GM03348 (cell line): ENCODE measurements at places on chromosomes 3 and 15.

GRCh38 chr3:122052968-122053367 is 2.2 kb upstream of the CD86 start:
- DNase-seq = no peak

DNA sequence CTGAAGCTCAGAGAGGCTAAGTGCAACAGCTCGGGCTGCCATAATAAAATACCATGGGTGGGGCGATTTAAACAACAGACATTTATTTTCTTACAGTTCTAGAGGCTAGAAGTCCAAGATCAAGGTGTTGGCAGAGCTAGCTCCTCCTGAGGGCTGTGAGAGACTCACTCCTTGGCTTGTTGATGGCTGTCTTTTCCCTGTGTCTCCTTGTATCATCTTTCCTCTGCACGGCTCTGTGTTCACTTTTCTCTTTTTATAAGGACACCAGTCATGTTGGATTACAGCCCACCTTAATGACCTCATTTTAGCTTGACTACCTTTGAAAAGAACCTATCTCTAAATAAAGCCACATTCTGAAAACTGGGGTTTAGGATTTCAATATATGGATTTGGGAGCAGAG is 129.7 kb downstream of the RPL22L1 start:
- no peak for DNase-seq

DNA sequence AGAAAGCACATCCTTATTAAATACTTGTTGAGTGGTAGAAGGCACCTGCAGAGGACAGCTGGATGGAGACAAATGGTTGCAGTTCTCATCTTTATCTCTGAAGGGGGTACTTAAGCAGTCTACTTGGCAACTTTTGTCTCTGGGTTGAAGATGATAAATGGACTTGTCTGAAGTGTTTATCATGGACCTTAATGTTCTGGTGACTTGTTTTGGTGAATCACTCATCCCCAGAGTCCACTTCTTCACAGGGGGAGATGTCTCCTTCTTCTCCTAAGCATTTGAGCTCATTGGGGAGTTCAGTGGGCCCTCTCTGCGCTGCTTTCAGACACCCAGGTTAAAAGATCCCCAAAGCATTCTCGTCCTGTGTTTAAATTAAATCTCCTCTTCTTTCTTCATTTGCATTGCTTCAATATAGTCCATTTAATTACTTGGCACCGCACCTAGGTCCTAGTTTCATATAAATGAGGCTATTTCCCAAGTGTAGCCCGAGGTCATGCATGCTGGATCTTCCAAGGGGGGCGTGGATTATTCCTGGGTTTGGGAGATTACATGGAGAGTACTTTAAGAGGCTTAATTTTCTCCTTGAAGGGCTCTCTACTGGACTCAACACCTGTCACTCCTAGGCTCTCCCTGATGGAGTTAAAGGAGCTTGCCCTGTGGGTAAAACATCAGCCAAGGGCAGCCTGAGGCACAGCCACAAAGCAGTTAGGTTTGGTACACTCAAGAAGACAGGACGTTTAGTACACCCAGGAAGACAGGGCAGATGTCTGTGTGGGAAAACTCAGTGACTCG is 239.3 kb upstream of the C2CD4B start:
- DNase-seq = no peak

- DNase-seq = no peak
Observed at GRCh38 chr3:157948605-157949383, 157.4 kb downstream of the SHOX2 start.

DNA sequence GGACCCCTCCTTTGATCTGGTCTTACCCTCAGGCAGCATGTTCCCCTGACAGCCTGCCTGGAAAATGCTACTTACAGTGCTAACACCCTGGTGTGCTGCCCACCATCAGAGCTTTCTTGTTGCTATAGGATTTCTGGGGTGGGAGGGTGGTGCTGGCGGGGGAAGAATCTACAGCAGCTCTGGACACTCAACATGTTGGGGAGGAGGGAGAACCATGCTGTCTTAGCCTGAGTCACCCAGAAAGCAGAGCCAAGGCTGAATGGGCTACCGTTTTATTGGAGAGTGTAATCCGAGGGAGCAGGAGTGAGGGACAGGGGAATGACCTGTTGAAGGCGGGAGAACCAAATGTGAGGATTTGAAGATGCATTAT is 45.6 kb downstream of the MFSD1 start:
- DNase-seq = no peak

DNA sequence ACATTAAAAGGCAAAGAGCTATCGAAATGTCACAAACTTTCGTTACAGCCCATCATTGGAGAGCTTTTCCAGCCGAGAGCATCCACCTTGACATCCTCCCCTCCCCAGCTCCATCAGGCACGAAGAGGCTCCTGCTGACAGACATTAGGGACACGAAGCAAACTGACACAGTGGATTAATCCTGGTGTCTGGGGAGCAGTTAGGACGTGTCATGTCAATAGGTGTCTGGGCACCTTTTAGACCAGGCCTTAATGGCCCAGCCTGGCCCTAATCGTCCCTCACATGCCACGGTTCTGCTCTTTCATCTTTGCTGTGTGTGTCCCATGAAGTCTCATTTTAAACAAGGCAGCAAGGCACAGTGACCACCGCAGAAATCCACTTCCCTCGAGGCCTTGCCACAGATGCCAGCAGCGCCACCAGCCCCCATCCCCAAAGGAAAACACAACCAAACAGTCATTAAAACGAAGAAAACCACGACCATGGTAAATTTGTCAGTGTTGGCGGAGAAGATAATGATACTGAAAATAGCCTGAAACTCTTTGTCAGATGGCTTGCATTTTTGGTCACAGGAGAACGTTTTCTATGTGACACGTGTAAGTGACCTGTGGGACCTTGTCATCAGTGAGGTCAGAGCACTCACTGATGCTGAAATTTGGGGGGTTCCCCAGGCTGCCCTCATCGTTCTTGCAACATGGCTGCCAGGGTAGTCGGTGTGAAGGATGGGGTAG is 16.3 kb upstream of the PCSK6 start:
- DNase-seq = no peak

DNA sequence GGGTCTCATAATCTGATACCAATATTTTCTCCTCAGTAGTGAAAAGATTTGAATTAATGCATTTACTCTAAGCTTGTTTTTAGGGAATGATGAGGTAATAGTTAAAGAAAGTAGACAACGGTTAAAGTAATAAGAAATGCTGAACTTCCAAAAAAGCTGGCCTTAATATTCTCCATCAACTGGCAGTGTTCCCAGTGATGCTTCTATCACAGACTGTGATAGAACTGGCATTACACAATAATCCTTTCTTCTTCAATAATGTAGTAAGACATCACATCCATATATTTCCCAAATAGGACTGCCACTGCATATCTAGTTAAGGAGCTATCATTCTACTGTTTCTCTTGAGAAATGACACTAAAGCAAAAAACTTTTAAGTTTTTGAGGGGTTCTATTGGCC is 188.7 kb downstream of the IL5RA start:
- DNase-seq = no peak

DNA sequence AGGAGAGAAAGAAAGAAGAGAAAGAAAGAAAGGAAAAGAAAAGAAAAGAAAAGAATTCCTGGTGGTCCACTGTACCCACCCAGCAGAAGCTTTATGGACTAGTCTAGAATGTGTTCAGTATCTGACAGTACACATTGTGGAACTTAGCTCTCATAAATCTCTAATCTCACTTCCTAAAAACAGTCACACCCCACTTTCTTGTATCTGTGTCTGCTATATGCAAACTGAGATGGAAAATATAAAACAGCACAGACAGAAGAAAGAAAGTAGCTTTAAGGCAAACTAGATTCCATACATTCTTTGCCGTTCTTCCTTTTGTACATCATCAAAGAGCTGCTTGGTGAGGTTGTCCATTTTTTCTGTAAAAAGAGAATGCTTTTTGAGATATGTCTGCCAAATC is 41.1 kb upstream of the GNB5 start:
- DNase-seq = no peak

DNA sequence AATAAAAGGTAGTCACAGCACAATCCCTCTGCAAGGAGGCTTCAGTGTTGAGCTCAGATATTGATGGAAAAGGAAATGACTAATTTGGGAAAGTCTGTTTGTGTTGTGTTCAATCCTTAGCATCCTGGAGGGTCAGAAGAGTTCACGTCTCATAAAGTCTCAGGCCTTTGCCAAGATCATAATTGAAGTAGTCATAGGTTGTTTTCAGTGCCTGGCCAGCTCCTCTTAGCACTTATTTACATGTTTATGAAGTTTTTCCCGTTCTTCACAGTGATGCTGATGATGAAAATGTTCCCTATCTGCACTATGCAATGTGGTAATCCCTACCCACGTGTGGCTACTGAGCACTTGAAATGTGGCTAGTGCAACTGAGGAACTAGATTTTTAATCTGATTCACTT is 61.6 kb upstream of the TGFBR2 start:
- peak; percentile 66 for DNase-seq

DNA sequence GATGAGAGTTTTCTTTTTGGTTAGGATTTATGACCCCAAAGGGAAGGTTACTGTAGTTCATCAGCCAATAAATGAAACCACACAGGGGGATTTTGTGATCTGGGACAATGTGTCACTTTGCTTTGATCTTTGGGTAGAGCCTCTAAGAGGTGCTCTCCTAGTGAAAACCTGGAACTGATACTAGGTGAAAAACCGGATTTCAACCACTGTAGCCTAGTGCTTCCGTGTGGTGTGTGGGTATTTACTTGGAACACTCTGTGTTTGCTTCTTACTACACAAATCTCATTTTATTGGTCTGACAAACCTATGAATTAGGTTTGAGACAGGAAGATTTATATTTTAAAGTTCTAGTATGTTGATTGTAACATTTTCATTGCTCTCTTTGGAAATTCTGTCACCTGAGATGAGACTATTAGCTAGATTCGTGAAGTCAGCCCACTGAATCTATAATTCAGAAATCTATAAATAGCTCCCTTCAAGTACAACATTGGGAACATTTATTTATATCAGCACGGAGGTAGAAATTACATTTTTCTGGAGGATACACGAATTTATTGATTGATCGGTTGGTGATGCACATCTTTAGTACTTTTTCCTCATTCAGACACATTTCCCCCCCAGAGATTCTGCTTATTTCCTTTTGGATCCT is 119.8 kb downstream of the AKAP13 start:
- no peak for DNase-seq

GRCh38 chr3:71018799-71019198 is 564.7 kb downstream of the FOXP1 start:
- no peak for DNase-seq

GRCh38 chr15:73361337-73361736 is 7.4 kb downstream of the HCN4 start:
- DNase-seq = no peak

- DNase-seq = no peak
Observed at GRCh38 chr3:48047841-48048464, 31.7 kb upstream of the MAP4 start.

GRCh38 chr3:123788710-123789109 is 95.4 kb downstream of the MYLK start:
- no peak for DNase-seq

DNA sequence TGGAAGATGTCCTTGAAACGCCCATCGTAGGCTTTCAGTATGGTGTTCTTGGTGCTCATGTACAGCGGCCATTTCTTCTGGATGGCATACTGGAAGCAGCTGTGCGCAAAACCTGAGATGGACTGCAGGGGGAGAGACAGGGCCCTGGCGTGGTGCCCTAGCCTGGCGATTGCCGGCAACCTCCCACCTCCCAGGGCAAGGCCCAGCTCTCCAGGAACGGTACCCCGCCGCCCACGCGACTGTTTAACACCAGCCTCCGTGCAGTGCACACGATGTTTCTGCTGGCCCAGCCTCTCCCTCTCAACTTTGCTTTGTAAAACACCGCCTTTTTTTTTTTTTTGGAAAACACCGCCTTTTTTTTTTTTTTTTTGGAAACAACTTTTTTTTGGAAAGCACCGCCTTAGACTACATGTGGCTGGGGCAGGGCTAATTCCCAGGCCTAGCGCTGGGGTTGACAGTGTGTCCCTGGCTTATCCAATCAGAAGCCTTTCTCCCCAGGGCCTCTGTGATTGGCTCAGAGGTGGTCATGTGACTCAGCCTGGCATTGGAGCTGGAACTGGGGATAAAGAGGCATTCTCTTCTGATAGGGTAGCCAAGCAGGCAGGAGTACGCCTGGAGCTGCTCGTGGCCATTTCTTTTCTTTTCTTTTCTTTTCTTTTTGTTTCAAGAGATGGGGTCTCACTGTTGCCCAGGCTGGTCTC is 14.7 kb downstream of the IDH2 start:
- peak; percentile 51 for DNase-seq

DNA sequence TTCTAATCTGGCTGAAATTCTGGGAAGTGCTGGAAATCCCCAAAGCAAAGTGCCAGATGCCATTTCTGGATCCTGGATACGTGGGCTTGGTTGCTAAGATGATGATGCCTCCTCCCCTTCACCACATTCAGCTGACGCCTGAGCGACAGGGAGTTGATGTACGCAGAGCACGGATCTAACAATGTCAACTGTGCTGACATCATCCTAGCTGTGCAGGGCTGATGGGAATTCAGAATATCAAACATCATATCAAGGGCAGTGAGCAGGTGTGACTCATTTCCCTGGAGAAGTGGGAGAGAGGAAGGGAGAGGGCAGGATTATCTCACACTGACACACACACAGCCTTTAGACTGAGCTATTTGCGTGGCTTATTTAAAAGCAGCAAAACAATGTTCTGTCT is 92.6 kb upstream of the ZBTB20 start:
- DNase-seq = peak; percentile 76

DNA sequence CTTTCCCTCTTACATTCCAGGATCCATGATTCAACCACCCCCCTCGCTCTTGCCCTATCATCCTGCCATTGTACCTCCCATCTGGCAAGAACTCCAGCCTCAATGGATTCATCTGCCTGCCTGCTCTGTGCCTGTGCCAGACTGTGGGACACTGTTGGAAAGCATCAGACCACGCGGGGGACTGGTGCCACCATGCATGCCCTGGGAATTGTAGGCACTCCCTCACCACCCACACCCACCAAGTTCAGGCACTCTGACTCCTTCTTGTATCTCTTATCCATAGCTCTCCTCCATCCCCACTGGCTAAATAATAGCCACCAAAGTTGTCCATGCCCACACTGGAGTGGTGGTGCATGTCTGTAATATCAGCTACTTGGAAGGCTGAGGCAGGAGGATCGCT is 143.8 kb downstream of the TPRA1 start:
- DNase-seq = no peak

- DNase-seq = peak; percentile 27
Observed at GRCh38 chr3:17891139-17891856, 148.9 kb upstream of the TBC1D5 start.

DNA sequence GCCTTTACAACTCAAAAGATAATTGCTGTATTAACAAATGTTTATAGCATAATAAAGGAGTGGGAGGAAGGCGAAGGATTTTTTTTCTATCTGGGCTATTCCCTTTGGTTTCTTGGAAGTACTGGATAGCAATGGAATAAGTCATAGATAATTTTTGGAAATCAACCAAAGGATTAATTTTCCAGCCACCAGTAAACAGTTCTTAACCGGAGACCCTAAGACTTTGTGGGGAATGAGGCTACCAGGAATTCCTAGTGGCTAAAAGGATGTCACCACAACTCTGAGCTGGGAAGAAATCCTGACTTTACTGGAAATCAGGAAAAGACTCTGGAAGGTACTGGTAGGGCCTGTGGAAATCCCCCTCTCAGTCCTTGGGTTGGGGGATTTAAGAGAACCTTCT is 138.4 kb upstream of the RARB start:
- no peak for DNase-seq
